ENCODE measurements at places on chromosomes 13 and 19. TPM values are rescaled to one million over a fixed set of nuclear protein-coding genes. Genes with fewer than 3 reads are reported as not detected.
A peak's percentile ranks its signal among the peaks of the same experiment; 100 is the strongest.

The ZNF799 gene
- total RNA-seq: 8.0 TPM

The CRX gene
- not detected for total RNA-seq

The FUT2 gene
- total RNA-seq: 16.3 TPM

The A1BG gene
- 2.8 TPM for total RNA-seq

The RFPL4A gene
- not detected for total RNA-seq

The GARIN5A gene
- total RNA-seq: 1.5 TPM

The APC2 gene
- total RNA-seq: 11.3 TPM

The CCDC122 gene
- 15.6 TPM for total RNA-seq

The EGLN2 gene
- total RNA-seq: 144 TPM

The CEACAM7 gene
- not detected for total RNA-seq

The ZNF541 gene
- total RNA-seq: not detected

The TMEM272 gene
- total RNA-seq: 0.23 TPM

The PEAK3 gene
- total RNA-seq: not detected

The RNF17 gene
- 0.14 TPM for total RNA-seq

The TUBA3C gene
- total RNA-seq: not detected

The ZNF844 gene
- 1.0 TPM for total RNA-seq

GRCh38 chr19:4660993-4661392 lies 9.1 kb downstream of the MYDGF start:
- H3K27ac ChIP-seq: no peak overlapping the region
- no peaks in the 10 kb centered on the region for H3K27me3 ChIP-seq
- H3K4me1 ChIP-seq: no peaks in the 10 kb centered on the region
- H3K36me3 ChIP-seq: peaks cover 1% of the 10 kb centered on the region

DNA sequence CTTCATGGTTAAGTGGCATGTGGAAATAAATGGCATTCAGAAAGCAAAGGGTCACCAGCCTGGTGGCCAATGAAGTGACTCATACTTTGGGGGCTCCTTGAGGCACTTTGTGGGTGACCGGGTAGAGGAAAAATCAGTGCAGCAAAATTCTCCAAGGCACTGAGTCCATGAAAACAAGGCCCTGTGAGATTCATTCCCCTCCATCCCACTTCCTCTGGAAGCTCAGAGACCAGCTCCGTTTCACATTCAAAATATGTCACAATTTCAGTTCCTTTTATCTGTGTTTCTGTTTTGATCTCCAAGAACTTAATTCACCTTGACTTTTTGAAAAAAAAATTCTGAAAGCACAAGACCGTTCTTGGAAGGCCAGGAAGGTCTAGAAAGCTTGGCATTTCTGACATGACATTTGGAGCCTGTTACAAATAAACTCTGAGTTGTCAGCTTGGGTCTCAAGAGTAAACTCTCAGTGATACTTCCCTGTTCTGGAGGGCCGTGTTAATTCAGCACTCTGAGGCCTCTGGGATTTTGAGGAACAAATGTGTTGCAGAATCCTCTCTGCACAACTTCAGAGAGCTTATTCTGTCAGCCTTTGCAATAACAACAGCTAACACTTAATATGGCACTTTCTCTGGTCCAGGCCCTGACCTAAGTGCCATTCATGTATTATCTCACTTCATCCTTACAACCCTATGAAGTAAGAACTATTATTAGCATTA lies 6.8 kb downstream of the CYSLTR2 start:
- H3K27me3 ChIP-seq: no peaks in the 10 kb centered on the region
- DNase-seq: no peak
- H3K4me1 ChIP-seq: no peaks in the 10 kb centered on the region
- H3K4me3 ChIP-seq: no peak overlapping the region

- H3K27me3 ChIP-seq: no peaks in the 10 kb centered on the region
- H3K4me3 ChIP-seq: no peak overlapping the region
- H3K36me3 ChIP-seq: no peaks in the 10 kb centered on the region
- H3K4me1 ChIP-seq: no peaks in the 10 kb centered on the region
- no peak overlapping the region for H3K27ac ChIP-seq
Observed at GRCh38 chr13:34421347-34421719, 520.7 kb upstream of the NBEA start.

DNA sequence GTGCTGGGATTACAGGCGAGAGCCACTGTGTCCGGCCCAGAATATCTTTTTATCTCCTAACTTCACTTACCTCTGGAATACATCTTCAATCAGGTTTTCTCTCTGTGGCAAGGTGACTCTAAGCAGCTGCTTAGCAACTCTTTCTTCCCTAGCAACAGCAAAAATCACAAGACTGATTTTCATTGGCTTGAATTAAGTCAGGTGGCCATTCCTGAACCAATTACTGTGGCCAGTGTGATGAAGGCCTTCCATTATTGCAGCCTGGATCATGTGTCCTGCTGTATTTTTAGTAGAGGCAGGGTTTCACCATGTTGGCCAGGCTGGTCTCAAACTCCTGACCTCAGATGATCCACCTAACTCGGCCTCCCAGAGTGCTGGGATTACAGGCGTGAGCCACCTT lies 9.0 kb upstream of the LTBP4 start:
- H3K4me1 ChIP-seq: peaks cover under 1% of the 10 kb centered on the region
- H3K36me3 ChIP-seq: no peaks in the 10 kb centered on the region
- H3K4me3 ChIP-seq: no peak overlapping the region
- no peaks in the 10 kb centered on the region for H3K27me3 ChIP-seq

GRCh38 chr19:50717026-50717723 lies 2.4 kb downstream of the SHANK1 start:
- H3K36me3 ChIP-seq: no peaks in the 10 kb centered on the region
- no peaks in the 10 kb centered on the region for H3K4me1 ChIP-seq
- peaks cover 2% of the 10 kb centered on the region for H3K27me3 ChIP-seq
- DNase-seq: no peak

DNA sequence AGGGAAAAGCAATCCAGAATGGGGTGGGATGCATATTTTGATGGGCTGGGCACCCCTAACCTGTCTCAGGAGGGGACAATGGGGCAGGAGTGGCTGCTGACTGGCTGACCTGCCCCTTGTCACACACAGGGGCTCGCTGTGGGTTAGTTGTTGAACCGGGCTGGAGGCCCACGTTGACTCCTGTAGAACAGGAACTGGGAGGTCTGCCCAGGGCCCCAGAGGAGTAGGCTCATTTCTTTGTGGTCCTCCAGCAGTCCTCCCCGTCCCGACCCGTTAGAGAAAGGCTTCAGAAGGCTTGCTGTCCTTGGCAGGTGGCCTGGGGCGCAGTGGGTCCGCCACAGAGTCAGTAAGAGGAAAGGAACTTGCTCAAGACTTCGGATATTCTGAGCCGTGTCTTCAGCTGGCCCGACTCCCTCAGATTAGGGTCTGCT lies 70.1 kb downstream of the COL4A1 start:
- H3K4me3 ChIP-seq: no peak overlapping the region
- no peak overlapping the region for H3K27ac ChIP-seq
- H3K36me3 ChIP-seq: no peaks in the 10 kb centered on the region
- H3K27me3 ChIP-seq: no peaks in the 10 kb centered on the region

DNA sequence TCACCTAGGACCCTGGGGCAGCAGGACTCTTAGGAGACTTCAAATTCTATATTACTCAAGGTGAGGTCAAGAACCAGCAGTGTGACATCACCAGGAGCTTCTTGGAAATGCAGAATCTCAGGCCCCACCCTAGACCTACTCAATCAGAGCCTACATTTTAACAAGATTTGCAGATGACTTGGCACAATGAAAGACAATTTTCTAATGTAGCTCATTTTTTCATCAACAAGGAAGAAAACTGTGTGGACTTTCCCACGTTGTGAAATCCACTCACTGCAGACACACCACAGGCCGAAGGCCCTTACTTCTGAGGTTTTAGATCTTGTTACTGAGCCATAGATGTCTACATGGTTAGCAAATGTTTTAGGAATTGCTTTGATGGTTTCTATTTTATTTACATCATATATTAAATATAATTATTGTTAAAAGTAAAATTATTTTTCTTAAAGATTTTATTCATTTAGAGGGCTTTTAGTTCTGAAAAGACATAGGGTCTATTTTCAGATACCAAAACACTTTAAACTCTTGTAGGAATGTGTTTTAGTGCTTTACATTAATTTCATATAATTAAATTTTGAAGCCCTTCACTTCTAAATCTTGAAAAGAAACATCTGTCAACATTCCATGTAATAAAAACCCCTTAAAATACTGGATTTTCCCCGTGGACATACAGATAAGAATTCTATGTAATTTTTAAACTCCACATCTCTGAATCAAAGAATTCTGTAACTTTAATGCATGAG lies 18.5 kb upstream of the STARD13 start:
- peaks cover 6% of the 10 kb centered on the region for H3K4me1 ChIP-seq
- no peaks in the 10 kb centered on the region for H3K36me3 ChIP-seq
- no peaks in the 10 kb centered on the region for H3K27me3 ChIP-seq
- H3K4me3 ChIP-seq: no peak overlapping the region
- H3K27ac ChIP-seq: no peak overlapping the region

- no peak within 1 kb of the TSS for H3K4me3 ChIP-seq
- no peak for DNase-seq
- no peaks in the 10 kb centered on the region for H3K36me3 ChIP-seq
- H3K27me3 ChIP-seq: no peaks in the 10 kb centered on the region
- no peak within 1 kb of the TSS for H3K27ac ChIP-seq
- no peaks in the 10 kb centered on the region for H3K4me1 ChIP-seq
Observed at GRCh38 chr19:44529536-44529935, at the start of gene CEACAM20. CEACAM20 (minus strand) TSS chr19:44529675; CDS start chr19:44529509, 166 bp downstream.

DNA sequence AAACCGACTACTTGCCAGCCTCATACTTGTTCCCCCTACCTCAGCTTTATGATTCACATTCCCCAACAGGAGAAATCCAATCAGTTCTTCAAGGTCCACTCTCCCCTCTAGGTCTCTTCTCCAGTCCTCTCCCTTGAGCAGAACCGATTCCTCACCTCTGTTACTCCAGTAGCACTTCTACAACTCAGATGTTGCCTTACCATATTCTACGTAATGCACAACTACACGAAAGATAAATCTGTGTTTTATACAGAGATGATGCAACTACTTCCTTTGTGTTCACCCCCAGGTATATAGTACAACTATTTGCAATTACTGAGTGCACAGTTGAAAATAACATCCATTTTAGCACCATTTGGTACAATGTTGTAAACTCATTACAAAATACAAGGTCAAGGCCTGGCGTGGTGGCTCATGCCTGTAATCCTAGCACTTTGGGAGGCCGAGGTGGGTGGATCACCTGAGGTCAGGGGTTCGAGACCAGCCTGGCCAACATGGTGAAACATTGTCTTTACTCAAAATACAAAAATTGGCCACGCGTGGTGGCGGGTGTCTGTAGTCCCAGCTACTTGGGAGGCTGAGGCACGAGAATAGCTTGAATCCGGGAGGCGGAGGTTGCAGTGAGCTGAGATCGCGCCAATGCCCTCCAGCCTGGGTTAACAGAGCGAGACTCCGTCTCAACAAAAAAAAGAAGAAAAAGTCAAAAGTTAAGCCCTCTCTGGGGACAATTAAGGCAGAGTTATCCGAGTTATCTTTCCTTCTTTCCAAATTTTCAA lies 2.8 kb upstream of the WBP4 start:
- no peaks in the 10 kb centered on the region for H3K27me3 ChIP-seq
- H3K36me3 ChIP-seq: peaks cover 2% of the 10 kb centered on the region
- DNase-seq: no peak
- peak overlapping the region; percentile 76 for H3K4me3 ChIP-seq
- peak overlapping the region; percentile 99 for H3K27ac ChIP-seq

DNA sequence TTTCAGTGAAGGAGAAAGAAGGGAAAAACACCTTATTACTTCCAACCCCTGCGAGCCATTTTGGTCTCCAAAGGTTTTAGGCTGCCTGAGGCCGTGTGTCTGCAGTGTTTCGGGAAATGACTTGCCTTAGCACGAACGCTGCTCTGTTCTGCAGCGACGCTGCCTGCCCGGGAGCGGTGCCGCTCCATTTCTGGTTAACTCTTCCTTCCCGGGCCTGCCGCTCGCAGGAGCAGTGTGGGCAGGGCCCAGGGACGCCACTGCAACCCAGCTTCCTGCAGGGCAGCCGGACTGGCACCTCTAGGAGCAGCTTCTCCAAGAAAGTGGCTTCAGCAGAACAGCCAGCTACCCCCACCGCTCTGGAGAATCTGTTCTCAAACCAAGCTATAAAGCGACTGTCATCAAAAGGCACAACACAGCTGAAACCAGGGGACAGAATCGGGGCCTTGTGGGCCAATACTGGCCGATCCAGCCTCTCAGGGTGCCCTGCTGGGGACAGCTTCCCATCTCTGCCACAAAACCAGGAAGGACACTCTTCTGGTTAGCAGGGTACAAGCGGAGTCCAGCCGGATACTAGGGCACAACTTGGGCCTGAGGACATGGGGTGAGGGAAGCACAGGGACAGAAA lies 72.2 kb downstream of the KCTD15 start:
- no peak overlapping the region for H3K4me3 ChIP-seq
- no peaks in the 10 kb centered on the region for H3K27me3 ChIP-seq
- peaks cover 5% of the 10 kb centered on the region for H3K4me1 ChIP-seq
- no peak for DNase-seq

- H3K4me3 ChIP-seq: no peak overlapping the region
- 0 out of 2 replicates have a peak, but pooled peaks cover 3% of the 10 kb centered on the region for H3K4me1 ChIP-seq
- no peak for DNase-seq
- H3K36me3 ChIP-seq: no peaks in the 10 kb centered on the region
Observed at GRCh38 chr19:5799247-5800241, 5.3 kb upstream of the NRTN start.

GRCh38 chr19:49507803-49508494 lies 4.5 kb upstream of the FCGRT start:
- peaks cover 12% of the 10 kb centered on the region for H3K4me1 ChIP-seq
- no peak overlapping the region for H3K27ac ChIP-seq
- no peaks in the 10 kb centered on the region for H3K36me3 ChIP-seq
- H3K27me3 ChIP-seq: no peaks in the 10 kb centered on the region
- DNase-seq: no peak
- H3K4me3 ChIP-seq: no peak overlapping the region

DNA sequence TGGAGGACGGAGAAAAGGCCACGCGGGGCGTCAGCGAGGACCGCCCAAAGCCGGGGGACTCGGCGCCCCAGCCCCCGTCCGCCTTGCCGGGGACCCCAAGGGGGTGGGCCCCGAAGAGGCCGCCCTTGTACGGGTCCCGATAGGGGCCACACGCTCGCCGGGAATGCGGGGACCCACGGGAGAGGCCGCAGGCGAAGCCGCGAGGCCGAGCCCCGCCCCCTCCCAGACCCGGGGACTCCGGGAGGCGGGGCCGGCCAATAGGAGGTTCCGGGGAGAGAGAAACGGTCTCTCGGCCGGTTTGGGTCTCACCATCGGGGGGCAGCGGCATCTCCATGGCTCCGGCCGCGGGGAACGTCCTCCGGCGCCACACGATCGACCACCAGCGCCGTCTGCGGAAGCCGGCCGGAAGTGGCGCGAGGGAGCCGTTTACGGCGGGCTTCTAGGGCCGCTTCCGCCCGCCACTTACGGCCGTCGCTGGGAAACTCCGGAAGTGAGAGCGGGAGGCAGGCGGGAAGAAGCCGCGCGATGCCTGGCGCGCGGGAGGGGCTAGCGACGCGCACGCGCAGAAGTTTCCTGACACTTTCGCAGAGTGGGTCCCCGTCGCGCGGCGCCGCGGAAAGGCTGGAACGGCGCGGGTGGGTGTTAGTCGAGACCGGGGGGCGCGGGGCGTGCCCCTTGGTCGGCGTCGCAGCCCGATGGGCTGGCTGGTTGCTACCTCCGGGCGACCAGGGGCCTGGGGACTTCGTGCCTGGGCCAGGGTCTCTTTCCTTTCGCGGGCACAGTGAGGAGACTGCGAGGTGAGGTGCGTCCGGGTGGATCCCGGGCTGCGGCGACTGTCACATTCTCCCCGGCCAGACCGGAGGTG lies at the start of gene CHERP:
Gene CHERP, minus strand, starts transcription at position 393 of the 865 bp plus-strand sequence. Its CDS starts 59 bp downstream, at position 334.
- 0 out of 2 replicates have a peak, but pooled peaks cover 6% of the 10 kb centered on the region for H3K4me1 ChIP-seq
- peak within 1 kb of the TSS; percentile 85 for H3K27ac ChIP-seq
- H3K27me3 ChIP-seq: no peaks in the 10 kb centered on the region
- H3K4me3 ChIP-seq: peak within 1 kb of the TSS; percentile 94

GRCh38 chr13:27712421-27712820 lies 79.9 kb upstream of the GSX1 start:
- H3K4me3 ChIP-seq: no peak overlapping the region
- no peaks in the 10 kb centered on the region for H3K27me3 ChIP-seq
- H3K27ac ChIP-seq: no peak overlapping the region
- no peaks in the 10 kb centered on the region for H3K36me3 ChIP-seq
- no peaks in the 10 kb centered on the region for H3K4me1 ChIP-seq
